Gastroesophageal sphincter (tissue), 4 donors: ENCODE measurements at places on chromosomes 5 and 9. TPM values are rescaled to one million over a fixed set of nuclear protein-coding genes. Genes with fewer than 3 reads are reported as not detected.

DNA sequence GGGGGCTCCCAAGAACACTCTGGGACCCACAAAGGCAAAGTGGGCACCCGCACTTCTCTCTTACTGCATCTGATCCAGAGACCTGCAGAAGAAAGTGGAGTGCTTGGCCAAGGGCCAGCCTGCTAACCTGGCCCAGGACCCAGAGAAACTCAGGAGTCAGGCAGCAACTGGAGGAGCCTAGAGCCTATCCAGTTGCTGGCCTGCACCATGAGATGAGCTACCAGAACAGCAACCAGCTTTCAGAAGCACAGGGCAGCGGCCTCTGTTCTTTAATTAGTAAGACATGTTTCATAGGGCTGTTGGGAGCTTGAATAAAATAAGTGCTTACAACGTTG is 298.3 kb downstream of the GADD45G start:
- ATAC-seq: no peak

S100Z gene
- total RNA-seq: not detected

DNA sequence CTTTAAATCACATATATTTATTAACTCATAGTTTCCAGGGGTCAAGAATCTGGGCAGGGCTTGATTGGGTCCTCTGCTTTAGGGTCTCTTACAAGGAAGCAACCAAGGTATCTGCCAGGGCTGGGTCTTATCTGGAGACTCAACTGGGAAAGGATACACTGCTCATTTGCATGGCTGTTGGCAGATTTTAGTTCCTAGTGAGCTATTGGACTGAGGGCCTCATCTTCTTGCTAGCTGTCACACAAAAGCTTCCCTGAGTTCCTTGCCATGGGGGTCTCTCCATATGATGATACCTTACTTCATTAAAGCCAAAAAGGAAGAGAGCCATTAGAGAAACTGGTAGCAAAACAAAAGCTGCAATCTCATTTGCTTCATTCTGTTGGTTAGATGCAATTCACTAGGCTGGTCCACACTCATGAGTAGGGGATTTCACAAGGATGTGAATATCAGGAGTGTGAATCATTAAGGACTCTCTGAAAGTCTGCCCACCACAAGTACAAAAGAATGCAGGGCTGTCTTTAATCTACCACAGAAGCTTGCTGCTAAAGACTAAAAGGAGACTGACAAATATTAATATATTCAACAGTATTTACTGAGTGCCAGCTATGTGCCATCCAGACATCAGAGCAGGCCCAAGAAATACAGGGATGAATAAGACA is 42.0 kb upstream of the TIMD4 start:
- no peak for ATAC-seq

DNA sequence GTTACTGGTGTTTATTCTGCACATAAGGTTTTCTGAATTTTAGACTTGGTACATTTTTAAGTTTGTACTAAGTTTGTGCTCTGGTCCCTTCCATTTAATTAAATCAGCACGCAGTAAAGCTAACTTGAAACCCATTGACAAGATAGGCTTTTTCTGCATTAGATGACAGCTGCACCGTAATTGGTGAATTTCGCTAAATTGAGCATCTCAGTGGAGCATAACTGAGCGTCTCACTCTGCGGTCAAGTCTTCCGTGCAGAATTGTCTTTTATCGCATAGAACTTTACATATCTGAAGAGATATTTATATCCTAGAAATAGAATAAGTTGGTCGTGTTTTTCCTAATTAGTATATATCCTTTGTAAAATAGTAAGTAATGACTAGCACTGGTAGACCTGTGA is 4.1 kb downstream of the SUB1 start:
- no peak for ATAC-seq
